GM18507 (cell line): ENCODE measurements at places on chromosomes 12 and 14.

DNA sequence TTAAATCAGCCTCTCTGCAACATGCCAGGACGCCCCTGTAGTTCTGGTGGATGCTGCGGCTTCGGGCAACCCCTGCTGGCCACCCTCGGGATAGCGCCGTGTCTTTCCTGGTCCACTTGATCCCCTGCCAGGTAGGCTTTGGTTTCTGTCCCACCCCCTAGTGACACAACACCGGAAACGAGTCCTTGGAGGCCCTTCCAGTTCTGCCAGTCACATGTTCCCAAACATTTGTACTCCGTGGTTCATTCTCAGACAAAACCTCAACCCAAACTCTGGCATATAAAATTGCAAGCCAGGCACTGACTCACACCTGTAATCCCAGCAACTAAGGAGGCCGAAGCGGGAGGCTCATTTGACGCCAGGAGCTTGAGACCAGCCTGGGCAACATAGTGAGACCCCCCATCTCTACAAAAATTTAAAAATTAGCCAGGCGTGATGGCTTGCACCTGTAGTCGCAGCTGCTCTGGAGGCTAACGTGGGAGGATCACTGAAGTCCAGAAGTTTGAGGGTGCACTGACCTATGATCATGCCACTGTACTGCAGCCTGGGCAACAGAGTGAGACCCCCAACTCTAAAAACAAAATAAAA is 37.0 kb downstream of the RASAL1 start:
- peak; percentile 70 for DNase-seq

DNA sequence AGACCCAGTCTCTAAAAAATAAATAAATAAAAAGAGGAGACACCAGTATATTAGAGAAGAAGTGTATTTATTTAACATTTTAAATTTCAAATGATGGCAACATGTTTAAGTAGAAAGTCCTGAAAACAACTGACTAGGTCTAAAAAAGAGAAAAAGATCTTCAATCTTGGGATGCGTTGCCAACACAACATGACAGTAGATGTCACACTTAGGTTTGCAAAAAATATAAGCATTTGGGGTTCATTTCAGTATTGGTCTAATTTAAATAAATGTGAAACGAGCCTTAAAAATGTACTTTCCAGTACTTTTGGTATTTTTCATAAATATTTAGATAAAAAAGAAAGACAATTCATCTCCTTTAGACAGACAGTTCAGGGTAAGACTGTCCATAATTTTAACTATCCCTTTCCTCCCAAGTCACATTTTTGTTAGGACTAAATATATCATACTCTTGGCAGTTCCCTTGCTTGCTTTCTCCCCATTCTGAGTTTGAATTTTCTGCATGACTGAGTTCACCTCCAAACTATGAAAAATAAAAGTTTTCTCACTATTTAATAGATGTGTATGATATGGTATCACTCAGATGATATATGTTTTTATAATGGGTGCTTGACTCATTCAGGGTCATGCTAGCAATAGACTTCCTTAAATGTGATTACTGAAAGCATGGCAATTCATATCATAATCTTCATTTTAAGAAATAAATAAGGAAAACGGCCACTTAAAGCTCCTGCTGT is 4.3 kb downstream of the C14orf93 start:
- no peak for DNase-seq

GRCh38 chr12:117342682-117343081 is 18.7 kb downstream of the NOS1 start:
- no peak for DNase-seq

DNA sequence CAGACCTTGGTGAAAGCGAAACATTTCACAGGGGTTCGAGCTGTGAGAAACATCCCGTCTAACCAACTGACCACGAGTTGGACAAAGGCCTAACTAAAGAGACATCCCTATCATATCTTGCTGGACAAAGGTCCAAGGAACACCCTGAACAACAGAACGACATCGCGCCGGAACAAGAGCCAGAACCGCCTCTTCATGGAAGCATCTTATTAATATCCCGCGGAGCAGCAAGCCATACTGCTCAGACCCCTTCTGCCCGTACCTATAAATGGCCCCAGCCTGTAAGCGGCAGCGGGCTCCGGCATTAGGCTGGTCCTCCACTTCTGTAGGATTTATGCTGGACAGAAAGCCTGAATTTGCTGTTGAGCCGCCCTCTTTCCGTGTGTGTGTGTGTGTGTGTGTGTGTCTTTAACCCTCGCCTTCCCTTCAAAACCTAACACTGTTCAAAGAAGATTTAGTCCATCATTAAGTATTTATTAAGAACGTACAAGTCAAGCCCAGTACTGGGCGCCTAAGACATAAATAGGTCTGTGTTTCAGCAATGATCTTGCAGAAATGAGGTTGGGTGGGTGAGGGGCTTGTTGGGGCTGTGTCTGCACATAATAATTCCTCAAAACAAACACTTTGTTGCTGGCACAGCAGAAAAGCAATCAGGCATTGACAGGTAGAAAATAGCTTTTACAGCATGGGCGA is 1.9 kb downstream of the SLC6A15 start:
- DNase-seq: no peak

- no peak for DNase-seq
These were observed 168.1 kb downstream of the SNAPC1 start for GRCh38 chr14:61930101-61930857.

GRCh38 chr12:68440068-68440581 is 108.0 kb upstream of the MDM1 start:
- no peak for DNase-seq

GRCh38 chr14:64673748-64674147 is 30.5 kb upstream of the PLEKHG3 start:
- DNase-seq: no peak

GRCh38 chr14:84963518-84963917 is 566.4 kb upstream of the FLRT2 start:
- no peak for DNase-seq

- DNase-seq: peak; percentile 39
These were observed 77.8 kb downstream of the DDX51 start for GRCh38 chr12:132066345-132066685.

DNA sequence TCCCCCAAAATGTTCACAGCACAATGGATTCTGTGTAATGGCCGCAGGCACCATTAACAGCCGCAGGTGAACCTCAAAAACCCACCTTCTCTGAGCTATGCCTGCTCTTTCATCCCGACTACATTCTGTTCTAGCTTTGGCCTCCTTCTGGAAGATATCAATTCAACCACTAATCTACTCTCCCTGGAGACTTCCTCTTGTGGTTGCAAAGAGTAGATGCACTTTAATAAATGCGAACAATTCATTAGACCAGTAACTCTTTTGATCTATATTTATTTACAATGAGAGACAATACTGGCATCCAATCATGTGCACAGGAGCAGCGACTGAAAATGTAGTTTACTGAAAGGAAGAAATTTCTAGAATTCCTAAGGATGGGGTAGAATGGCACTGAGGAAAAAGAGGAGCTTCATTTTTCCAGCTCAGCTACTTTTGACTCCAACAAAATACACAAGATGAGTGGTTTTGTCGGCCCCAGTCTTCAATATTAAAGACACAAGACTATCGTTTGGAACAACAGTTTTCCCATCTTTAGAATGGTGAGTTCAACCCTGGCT is 5.3 kb downstream of the GRIN2B start:
- no peak for DNase-seq

DNA sequence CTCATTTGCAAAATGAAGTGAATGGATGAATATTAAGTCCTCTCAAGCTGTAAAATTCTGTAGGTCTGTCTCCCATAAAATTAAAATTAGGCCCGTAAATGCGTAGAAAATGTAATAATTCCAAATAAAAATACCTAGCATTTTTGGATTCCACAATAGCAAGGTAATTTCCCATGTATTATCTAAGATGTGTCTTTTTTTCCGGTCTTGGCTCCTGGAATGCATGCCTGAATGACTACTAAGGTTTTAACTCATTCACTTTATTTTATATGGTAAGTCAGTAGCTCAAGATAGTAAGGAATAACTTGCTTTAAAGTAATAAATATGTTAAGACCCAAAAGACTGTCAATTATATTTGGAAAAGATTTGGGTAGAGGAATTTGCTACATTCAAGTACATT is 11.1 kb downstream of the TXNRD1 start:
- DNase-seq: no peak

DNA sequence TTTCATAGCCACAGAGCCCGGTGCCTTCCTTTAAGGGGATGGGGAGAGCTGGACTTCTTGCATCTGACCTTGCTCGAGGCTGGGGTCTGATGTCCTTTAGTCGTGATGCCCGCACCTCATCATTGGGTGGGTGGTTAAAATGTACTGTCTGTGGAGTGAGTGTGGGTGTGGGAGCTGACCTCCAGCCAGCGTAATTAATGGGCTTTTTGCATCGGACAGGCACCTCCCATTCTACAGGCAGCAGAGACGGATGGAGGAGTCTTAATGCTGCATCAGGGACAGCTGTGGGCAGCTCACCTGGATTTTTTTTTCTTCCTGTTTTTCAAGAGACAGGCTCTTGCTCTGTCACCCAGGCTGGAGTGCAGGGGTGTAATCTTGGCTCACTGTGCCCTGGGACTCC is 114.8 kb downstream of the PTPN11 start:
- DNase-seq: no peak

GRCh38 chr12:109999983-110000505 is 814 bp downstream of the ANKRD13A start:
- no peak for DNase-seq

DNA sequence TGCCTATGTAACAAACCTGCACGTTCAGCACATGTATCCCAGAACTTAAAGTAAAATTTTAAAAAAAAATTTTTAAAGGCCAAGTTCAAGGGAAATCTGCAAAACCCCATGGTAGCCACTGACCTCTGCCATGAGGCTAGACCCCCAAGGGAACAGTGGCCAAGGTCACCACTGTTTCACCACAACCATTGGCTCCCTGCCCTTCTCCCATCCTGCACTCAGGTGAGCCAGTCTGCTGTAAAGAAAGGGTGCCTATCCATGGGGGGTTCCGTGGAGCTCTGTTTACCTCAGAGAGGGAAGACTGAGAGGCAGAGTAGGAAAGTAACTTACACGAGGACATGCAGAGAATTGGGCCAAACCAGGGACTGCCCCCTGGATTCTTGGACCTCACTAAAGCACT is 38.6 kb downstream of the VWF start:
- no peak for DNase-seq

- no peak for DNase-seq
These were observed 39.3 kb upstream of the AMN start for GRCh38 chr14:102883089-102883541.

GRCh38 chr14:94045563-94046345 is 19.6 kb downstream of the OTUB2 start:
- DNase-seq: no peak

DNA sequence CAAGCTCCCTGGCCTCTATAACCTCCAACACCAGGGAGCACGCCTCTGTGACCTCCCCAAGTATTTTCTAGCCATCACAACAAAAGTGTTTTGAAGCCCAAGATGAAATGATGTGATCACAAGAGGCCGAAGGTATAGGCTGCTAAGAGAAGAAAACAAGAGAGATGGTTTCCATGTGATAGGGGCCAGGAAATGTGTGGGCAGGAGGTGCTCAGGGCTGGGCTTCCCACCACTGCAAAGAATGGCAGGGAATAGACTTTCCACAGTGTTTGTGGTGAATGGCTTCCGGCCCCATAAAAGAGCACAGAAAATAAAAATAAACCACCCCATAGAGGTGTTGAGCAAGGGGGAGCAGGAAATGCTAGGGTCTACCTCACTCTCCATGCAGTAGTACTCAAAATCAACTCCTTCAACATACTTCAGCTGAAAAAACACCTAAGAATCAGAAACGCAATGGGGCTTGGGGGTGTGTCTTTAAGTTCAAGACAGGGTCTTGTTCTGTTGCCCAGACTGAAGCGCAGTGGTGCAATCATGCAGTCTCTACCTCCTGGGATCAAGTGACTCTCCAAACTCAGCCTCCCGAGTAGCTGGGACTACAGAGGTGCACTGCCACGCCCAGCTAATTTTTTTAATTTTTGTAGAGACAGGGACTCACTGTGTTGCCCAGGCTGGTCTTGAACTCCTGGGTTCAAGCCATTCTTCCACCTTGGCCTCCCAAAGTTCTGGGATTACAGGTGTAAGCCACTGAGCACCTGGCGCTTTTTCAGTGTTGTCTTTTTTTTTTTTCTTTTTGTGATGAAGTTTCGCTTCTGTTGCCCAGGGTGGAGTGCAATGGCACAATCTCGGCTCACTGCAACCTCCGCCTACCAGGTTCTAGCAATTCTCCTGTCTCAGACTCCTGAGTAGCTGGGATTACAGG is 27.1 kb downstream of the DAD1 start:
- no peak for DNase-seq

DNA sequence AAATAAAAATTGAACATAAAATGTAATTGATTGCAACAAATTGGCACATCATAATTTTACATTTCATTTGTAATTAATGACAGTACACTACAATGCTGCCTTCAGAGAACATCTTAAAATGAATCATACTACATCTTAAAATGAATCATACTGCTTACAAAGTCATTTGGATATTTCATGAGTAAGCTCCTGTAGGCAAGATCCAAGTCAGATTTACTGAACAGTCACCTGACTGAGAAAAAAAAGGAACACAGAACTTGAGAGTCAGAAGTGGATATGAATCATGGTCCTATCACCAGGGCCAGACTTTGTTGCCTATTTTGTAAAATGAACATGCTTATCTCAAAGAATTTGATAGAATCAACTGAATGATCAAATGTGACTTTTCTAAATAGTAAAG is 32.7 kb upstream of the FBLN5 start:
- no peak for DNase-seq

GRCh38 chr12:95653771-95654546 is 102.7 kb upstream of the USP44 start:
- DNase-seq: no peak

DNA sequence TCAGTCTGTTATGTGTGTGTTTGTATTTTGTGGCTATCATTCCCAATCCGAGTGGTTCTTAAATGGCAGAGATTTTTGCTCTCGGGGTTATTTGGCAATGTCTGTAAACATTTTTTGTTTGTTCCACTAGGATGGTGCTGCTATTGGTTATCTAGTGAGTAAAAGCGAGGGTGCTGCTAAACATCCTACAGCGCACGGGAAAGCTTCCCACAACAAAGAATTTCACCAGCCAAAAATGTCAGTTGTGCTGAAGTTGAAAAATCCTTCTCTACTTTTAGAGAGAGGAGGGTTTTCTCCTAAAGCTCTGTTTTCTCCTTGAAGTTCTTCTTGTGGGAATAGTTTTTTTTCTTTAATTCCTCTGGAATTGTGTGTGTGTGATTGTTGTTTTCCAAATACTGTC is 2.4 kb downstream of the EXD2 start:
- DNase-seq: no peak

GRCh38 chr14:37253905-37254304 is 56.2 kb downstream of the MIPOL1 start:
- DNase-seq: no peak

DNA sequence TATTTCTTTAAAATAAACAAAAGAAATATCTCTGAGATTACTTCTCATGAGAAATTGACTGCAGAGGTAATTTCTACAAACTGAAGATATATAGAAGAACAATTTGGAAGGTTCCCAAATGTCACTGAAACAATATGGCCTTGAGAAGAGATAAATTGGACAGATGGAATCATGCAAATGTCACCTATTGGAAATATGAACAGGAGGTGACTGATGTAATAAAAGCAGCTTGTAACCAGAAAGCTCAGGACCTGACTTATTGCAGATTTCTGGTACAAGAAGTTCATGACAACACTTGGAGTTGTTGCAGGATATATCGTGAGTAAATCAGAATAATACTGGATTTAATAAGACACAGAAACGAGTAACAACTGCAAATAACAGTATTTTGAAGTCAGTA is 93.3 kb upstream of the TRHDE start:
- no peak for DNase-seq

GRCh38 chr12:117165342-117165741 is 24.9 kb downstream of the FBXO21 start:
- DNase-seq: no peak

- DNase-seq: no peak
These were observed 20.8 kb upstream of the CD27 start for GRCh38 chr12:6424008-6424347.

GRCh38 chr14:103056322-103057027 is 874 bp downstream of the CDC42BPB start:
- no peak for DNase-seq
